ENCODE measurements at places on chromosomes 5 and 9.
A peak's percentile ranks its signal among the peaks of the same experiment; 100 is the strongest.

GRCh38 chr5:169307646-169308045, 6.7 kb upstream of the SLIT3 start:
- no peak for DNase-seq

- no peak for DNase-seq
These were observed 3.0 kb upstream of the CDC42SE2 start for GRCh38 chr5:131260895-131261294.

GRCh38 chr9:109476642-109477257, 21.4 kb downstream of the PTPN3 start:
- DNase-seq = no peak

GRCh38 chr9:107226421-107226820, 56.7 kb upstream of the RAD23B start:
- no peak for DNase-seq

- no peak for DNase-seq
These were observed 136.0 kb upstream of the EFNA5 start for GRCh38 chr5:107806705-107807104.

- DNase-seq = peak; percentile 52
These were observed 11.6 kb upstream of the RAB14 start for GRCh38 chr9:121213136-121213806.

DNA sequence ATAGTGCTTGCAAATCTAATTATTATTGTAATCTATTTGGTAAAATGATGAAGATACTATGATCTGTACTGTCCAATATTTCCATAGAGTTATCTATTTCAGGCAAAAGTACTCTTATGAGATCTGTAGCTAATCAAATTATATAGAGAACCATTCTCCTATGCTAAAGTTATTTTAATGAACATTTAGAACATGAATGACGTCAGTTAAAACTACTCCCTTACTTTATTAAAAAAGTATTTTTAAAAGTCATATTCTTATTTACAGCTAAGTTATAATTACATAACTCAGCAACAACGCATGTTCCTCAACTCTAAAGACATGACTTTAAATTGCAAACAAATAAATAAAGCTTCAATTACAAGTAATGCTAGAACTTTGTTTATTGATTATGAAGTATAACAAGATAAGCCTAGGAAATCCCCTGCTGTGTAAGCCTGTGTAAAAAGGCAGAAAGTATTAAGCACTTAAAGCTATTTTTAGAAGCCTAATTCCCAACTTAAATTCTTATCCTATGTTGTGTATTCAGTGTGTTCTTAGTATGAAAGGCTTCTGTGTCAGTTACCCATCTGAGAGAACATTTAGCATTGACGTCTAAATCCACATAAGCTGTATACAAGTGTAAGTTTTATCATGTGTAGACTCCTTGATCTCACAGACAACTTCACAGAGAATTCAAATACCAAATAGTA, 285.7 kb downstream of the HCN1 start:
- no peak for DNase-seq

- DNase-seq = no peak
These were observed 125.0 kb downstream of the DTWD2 start for GRCh38 chr5:118863345-118863744.

GRCh38 chr9:71681708-71682272, 86.5 kb downstream of the CEMIP2 start:
- DNase-seq = no peak

GRCh38 chr5:9686216-9686615, 56.1 kb upstream of the TAS2R1 start:
- DNase-seq = no peak

DNA sequence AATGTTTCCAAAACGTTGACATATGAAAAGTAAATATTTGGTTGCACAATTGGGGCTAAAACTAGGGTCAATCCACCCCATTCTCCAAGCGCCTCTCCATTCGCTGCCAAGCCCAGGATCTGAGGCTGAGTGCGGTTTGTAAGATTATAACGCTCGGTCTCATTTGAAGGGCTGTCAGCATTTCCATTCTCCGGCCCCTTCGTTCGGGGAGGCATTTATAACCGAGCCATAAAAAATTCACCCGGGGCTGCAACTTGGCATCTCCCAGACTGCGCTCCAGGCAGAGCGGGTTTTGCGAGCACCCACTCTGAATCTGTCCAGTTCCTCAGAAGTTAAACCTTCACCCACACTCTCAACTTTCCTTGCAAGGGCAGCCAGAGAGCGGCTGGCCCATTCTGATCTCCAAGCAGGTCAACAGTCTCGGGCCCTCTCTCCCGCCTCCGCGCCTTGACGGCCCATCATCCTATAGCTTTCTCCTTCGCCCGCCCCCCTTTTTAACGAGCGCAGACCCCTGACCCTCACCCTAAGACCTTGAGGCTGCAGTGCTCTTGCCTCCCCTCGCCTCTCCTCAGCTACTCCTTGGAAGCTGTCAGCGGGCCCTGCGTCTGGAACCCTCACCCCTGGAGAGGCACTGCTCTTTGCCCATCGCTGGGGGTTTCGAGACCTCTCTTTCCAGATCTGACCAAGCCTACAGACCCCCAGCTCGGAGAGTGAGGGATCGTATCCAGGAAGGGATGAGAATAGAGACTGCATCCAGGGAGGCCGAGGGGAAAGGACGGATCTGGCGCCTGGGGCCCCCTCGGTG, 1.1 kb downstream of the SLIT3 start:
- DNase-seq = no peak

- no peak for DNase-seq
These were observed 108.8 kb downstream of the SLC12A2 start for GRCh38 chr5:128192368-128192767.

All from 8988T (cell line).